Right ventricle myocardium inferior (tissue), 1 donor: ENCODE measurements at places on chromosomes 16 and 17.

- no peak for DNase-seq
Measured at GRCh38 chr16:16022683-16023064, 73.3 kb downstream of the ABCC1 start.

- DNase-seq = no peak
Measured at GRCh38 chr17:45256114-45256966, 5.6 kb downstream of the SPATA32 start.

DNA sequence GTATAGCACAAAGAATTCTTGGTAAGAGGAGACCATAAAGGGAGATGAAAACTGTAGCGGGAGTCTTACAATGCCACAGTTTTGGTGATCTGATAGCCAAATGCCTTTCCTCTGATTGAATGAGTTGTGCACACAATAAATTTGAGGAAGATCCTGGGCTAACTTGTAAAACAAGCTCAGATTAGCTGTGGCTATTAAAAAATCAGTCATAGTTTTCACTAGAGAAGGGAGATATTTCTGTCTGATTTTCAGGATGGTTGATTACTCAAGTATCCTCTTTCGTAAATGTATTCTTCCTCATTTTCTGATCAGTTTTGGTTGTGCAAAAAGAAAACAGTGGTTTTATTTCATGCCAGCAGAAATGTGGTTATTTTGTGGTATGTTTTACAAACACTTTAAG lies 9.1 kb upstream of the METTL9 start:
- no peak for DNase-seq

- DNase-seq = no peak
Measured at GRCh38 chr16:88195911-88196465, 186.8 kb upstream of the ZNF469 start.

DNA sequence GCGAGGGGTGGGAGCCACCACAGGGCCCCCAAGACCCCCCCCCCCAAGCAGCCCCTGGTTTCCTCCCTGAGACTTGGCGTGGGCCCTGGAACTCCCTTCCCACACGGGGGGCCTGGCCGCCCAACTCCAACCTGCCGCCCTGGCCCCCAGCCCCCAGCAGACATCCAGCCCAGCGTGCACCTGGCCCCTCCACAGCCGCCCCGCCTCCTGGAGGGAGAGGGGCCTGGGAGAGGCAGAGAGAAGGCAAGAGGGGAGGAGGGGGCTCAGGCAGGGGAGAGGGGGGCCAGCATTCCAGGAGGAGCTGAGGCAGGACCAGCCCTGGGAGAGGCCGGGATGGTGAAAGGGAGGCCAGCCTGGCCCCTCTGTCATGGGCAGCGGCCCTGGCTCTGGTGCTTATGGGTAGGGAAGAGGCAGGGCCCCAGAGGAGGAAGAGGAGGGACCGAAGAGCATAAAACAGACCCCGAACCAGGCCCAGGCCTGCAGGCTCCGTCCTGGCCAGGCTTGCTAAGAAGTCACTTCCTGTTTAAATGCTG lies 16.7 kb downstream of the IL34 start:
- no peak for DNase-seq

- no peak for DNase-seq
Measured at GRCh38 chr16:2037647-2038381, 9.8 kb downstream of the NTHL1 start.

DNA sequence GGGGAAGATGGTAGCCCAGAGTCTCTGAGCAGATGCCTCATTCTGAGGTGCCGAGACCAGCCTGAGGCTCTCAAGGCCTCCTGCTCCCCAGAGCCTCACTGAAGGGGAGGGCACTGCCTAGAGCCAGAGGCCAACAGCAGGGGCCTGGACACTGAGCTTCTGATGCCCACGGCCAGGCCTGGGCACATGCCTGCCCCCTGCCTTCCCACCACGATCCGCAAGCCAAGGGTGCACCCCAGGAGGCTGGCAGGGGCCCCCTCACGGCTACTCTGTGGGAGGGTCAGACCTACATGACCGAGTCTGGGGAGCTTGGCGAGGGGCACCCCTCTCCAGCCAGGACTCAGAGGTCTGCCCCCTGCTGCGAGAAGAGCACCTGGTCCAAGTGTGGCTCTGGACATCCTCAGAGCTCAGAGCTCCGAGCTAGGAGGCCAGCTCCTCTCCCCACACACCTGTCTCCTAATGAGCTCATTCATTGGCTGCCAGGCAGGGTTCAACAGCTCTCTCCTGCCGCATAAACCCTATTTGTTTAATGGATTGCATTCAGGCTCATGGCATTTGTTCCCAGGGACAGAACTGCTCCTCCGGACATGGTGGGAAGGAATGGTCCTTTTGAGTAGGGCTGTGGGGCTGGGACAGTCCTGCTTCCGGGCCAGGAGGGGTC lies 13.9 kb downstream of the OTOP3 start:
- DNase-seq = no peak

GRCh38 chr16:81848306-81848853 lies 69.3 kb downstream of the PLCG2 start:
- DNase-seq = no peak

DNA sequence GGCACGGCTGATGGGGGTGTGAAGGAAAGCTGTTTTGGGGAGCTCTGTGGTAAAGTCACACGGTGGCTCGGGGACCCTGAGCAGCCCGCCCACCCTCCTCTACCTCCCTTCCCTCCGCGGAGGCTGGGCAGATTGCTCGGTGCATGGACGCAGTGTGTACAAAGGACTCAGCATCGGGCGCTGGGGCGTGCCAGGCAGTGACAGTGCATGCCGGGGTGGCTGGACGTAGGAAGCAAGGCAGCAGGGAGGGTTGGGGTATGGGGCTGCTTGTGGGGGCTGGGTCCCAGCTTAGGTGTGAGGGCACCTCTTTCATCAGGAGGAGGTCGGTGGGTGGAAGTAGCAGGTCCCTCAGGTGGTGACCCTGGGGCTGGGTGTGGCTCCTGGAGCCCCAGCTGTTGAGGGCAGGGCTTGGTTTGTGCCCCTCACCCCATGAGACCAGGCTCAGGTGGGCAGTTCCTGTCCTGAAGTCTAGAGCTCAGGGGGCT lies 159.9 kb upstream of the GSE1 start:
- no peak for DNase-seq

GRCh38 chr17:15261802-15262290 lies 3.3 kb downstream of the PMP22 start:
- no peak for DNase-seq

DNA sequence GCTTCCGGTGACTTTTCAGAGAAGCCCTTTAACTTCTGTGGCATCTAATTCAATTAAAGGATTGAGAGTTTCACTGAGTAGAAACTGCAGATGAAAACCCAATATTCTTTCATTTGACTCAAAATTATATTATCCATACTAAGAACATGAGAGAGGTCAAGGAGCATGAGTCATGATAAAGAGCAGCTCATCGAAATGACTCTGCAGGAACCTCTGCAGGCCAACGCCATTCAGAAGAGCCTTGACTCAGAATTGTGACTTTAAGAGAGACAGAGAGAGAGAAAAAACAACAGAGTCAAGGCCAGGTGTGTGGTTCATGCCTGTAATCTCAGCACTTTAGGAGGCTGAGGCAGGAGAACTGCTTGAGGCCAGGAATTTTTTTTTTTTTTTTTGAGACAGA lies 417.2 kb upstream of the XYLT1 start:
- DNase-seq = no peak

DNA sequence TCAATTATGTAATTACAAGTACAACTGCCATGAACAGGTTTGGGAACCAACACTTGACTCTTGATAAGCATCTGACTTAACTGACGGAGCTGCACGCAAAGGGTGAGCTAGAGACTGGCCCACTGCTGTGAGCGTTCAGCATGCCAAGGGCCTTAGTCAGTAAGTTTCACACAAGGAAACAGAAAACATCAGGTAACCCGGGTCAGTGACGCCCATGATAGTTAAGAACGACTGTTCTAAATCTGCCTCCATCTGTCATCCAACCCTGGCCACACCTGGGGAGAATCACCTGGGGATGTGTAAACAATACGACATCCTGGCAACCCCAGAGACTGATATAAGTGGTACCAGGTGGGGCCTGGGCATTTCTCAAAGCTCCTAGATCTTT lies 12.3 kb downstream of the SMIM5 start:
- DNase-seq = no peak

- no peak for DNase-seq
Measured at GRCh38 chr16:28826141-28826540, 3.3 kb downstream of the ATXN2L start.

GRCh38 chr17:69450918-69451317 lies 36.4 kb downstream of the MAP2K6 start:
- DNase-seq = no peak
